Stimulated activated CD4-positive, alpha-beta T cell treated with anti-CD3 and anti-CD28 coated beads, TNF-alpha, amount 100 ng/mL, for 4 hours (primary cell): ENCODE measurements at places on chromosomes 3 and 15.

DNA sequence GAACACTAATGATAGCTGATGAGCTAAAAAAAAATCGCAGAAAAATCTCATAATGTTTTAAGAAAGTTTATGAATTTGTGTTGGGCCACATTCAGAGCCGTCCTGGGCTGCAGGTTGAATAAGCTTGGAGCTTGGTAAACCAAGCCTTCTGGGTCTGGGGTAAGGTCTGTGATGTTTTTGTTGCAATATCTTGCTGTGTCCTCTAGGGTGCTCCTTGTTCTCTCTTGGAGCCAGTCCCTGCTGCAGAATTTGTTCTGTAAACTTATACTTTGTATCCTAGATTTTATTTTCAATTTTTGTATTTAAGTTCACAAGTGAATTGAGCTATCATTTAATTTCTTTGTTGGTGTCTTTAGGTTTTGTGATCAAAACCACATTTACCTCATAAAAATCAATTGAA, 143.7 kb downstream of the NR1D2 start:
- no peak for DNase-seq

- no peak for DNase-seq
Observed at GRCh38 chr3:133227813-133228212, 172.0 kb upstream of the BFSP2 start.

DNA sequence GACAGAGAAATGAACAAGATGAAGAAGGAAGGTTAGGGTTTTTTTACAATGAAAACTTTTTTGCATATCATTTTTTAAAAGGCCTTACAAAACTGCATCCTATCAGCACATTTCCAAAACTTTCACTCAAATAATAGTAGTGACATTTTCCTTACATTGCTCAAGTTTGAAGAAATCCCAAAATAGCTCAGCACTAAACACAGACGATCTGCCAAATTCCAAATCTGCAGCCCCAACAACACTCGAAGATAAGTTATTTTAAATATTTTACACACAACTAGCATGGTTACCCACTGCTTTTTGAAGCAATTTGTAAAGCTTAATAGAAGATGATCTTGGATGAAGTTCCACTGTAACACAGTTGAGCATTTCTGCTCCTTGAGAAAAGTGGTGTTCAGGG, 535.6 kb upstream of the ALCAM start:
- DNase-seq: no peak

DNA sequence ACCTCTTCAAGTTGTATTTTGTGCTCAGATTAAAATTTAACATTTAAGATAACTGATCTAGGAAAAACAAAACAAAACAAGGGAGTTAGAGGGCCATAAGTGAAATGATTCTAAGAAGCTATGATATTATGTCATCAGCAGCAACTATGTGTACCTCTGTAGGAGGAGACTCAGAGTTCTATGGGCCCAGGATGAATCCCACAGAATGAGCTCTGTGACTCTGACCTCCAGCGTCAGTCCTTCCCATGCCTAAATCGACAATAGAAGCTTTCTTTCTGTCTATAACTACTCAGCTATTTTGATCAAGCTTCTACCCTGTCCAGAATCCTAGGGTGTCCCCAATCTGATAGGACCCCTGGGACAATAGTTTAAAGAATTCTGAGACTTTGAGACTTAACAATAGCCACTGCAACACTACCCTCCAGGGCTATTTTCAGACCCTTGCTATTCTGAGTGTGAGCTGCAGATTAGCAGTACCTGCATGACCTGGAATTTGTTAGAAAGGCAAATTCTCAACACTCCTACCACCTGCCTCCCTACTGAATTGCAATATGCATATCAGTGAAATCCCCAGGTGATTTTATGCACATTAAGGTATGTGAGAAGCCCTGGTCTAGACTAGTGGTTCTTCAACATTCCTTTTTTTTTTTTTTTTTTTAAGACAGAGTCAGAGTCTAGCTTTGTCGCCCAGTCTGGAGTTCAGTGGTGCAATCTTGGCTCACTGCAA, 66.7 kb downstream of the ARHGAP31 start:
- no peak for DNase-seq

GRCh38 chr15:43749690-43750345, 3.6 kb downstream of the PDIA3 start:
- no peak for DNase-seq

- no peak for DNase-seq
Observed at GRCh38 chr15:78898540-78898939, 25.9 kb downstream of the MORF4L1 start.

DNA sequence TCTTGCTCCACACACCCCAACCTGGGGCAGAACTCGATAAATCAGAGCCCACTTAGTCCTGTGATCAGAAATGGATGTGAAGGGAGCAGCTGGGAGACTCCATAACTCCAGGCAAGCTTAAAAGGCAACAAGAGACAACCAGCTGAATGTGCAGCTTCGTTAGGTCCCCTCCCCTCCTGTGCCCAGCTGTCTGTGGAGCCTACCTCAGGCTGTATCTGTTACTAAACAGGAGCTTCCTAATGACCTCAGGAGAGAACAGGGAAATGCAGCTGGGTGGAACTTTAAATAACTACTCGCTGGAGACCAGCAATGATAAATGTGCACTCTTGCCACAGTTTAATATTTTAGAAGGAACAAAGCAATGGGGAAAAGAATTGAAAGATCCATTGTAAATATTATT, 25.9 kb downstream of the SLC9A9 start:
- no peak for DNase-seq

GRCh38 chr3:120071259-120071658, 23.0 kb downstream of the GSK3B start:
- no peak for DNase-seq

DNA sequence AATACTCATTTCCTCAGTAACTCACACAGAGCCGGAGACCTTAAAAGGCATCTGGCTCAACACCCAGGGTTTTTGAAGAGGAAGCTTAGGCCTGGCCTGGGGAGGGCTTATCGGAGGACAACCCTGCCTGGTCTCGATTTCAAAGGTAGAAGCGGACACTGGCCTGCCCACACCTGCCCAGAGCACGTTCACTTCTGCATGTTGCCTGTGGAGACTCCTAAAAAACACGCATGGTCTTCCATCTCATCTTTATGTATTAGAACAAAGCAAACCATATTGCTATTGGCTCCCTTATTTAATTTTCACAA, 55.5 kb upstream of the FURIN start:
- no peak for DNase-seq

DNA sequence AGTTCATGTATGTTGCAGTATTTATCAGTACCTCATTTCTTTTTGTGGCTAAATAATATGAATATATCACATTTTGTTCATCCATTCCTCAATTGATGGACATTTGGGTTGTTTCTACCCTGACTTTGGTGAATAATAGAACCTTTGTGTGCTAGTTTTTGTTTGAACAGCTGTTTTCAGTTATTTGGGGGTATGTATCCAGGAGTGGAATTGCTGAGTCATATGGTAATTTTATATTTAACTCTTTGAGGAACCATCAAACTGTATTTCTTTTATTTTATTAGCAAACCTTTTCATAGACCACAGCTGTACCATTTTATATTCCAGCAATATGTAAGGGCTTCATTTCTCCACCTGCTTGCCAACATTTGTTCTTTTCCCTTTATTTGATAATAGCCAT, 38.4 kb upstream of the RBM5 start:
- no peak for DNase-seq

DNA sequence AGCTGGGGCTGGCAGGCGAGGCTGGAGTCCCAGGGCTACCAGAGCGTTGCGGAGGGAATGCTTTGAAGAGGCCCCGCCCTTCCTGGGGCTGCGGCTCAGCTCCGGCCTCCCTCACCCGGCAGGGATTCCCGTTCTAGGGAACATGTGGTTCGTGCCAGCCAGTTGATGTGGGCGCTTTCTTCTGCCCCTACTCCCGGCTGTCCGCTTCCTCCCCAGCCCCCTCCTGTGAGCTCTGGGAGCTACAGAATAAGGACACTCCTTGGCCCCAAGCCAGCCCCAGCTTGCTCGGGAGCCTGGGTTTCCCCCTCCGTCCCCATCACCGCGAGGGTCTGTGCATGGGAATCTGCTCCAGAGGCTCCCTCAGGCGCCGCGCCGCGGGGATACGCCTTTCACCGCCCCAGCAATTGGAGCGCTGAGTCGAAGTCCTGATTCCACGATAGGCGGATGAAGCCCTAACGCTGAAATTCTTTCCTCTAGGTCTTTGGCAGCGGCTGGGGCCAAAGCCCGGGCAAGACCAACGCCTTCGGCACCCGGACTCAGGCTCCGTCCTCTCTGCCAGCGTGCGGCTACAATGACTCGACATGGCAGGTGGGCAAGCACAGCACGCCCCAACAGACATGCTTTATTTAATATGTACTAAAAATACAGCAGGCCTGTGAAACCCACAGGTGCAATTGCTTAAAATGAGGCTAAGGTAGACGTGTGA, 69.5 kb downstream of the KLF15 start:
- DNase-seq: no peak

DNA sequence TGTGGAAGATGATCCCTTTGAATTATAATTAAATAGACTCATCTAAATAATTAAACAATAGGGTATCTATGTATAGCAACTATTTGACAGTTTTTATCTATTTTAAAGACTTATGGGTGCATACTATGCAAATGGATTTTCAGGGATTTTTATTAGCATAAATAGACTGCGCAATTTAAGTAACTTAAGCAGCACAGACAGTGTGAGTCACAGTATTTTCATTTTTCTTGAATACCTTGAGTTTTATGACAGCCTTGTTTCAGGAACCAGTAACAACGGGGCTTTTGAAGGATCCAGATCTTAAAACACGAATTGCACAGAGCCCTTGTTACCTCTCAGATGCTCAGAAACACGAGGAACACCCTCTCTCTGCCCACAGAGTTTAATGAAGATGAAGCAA, 175.5 kb upstream of the CD96 start:
- no peak for DNase-seq

DNA sequence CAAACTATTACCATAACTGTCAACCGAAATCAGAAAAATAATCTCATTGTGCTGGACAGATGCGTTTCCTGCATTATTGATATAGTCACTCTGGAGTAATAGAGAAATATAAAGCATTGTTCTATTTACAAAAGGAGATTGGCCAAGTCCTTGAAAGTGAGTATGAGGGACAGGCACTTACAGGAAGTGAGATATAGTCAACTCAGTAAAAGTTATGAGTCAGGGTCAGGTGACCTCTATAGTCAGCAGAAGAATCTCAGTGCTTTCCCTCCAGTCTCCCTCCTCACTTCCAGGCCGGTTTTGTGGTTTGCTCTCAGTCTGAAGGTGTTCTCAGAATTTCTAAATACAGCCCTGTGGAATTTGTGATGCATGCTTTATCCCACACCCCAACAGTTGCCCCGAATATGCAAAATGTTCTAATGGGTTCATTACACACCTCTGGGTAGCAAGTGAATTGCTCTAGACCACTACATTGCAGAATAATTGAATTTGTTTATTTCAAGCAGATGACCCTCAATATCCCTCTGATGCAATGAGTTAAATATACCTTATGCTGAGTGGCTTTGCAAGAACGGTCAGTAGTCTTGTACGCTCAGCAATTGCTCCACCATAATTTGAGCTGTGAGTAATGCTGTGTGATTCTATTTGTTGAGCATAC, 787.7 kb downstream of the MCTP2 start:
- DNase-seq: no peak

- no peak for DNase-seq
Observed at GRCh38 chr3:19543212-19543841, 390.7 kb downstream of the EFHB start.

- no peak for DNase-seq
Observed at GRCh38 chr15:90762109-90762508, 45.0 kb downstream of the BLM start.

- no peak for DNase-seq
Observed at GRCh38 chr15:83850501-83851245, 196.8 kb downstream of the ADAMTSL3 start.

GRCh38 chr3:31246293-31247062, 286.2 kb upstream of the STT3B start:
- DNase-seq: no peak

DNA sequence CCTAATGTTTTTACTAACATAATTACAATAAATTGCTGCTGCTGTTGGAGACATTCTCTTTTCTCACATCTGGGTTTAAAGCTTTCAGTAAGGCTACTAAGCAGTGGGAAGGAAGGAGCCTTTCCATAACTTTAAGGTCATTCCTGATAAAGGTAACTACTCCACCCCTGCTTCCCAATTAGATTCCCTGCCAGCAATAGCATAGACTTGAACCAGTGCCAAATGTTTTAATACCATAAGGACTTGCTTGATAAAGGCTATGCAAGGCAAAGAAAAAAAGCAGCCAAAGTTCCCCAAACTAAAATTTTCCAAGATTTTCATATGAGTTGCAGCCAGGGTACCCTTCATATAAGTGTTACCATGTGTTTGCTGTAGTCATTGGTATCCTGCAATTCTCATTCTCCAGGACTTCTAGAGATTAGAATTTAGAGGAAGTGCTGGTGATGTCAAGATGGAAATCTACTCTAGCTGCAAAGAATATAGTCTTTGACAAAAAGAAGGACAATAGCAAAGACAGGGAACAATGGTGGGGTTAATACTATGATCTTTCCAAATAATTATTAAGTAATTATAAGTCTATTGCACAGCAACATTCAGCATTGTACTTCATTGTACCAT, 106.1 kb downstream of the FILIP1L start:
- no peak for DNase-seq

GRCh38 chr3:40911264-40911663, 288.0 kb upstream of the CTNNB1 start:
- no peak for DNase-seq

- no peak for DNase-seq
Observed at GRCh38 chr3:115903843-115904242, 280.5 kb downstream of the GAP43 start.

- no peak for DNase-seq
Observed at GRCh38 chr3:8441969-8442559, 59.6 kb upstream of the LMCD1 start.

GRCh38 chr15:78034495-78035191, 42.9 kb downstream of the TBC1D2B start:
- DNase-seq: peak; percentile 64

GRCh38 chr15:94258246-94258645, 26.9 kb downstream of the MCTP2 start:
- DNase-seq: no peak

GRCh38 chr3:141431411-141432378, 55.1 kb upstream of the RASA2 start:
- no peak for DNase-seq

GRCh38 chr15:20349774-20350498, 191.7 kb downstream of the GOLGA6L6 start:
- no peak for DNase-seq

GRCh38 chr3:187987924-187988323, 166.0 kb upstream of the LPP start:
- DNase-seq: peak; percentile 52

- no peak for DNase-seq
Observed at GRCh38 chr3:165749241-165749640, 88.0 kb downstream of the BCHE start.

- no peak for DNase-seq
Observed at GRCh38 chr15:69789648-69790393, 307.9 kb downstream of the TLE3 start.

GRCh38 chr15:84887938-84888337, 3.5 kb downstream of the SLC28A1 start:
- no peak for DNase-seq

GRCh38 chr15:77058468-77058867, 12.4 kb downstream of the TSPAN3 start:
- DNase-seq: no peak
